Central memory CD4-positive, alpha-beta T cell (primary cell): ENCODE measurements at places on chromosomes 13 and 19.

- no peak for DNase-seq
Observed at GRCh38 chr13:52686376-52686775, 33.7 kb downstream of the SUGT1 start.

- no peak for DNase-seq
Observed at GRCh38 chr13:75541287-75541686, 3.6 kb upstream of the COMMD6 start.

DNA sequence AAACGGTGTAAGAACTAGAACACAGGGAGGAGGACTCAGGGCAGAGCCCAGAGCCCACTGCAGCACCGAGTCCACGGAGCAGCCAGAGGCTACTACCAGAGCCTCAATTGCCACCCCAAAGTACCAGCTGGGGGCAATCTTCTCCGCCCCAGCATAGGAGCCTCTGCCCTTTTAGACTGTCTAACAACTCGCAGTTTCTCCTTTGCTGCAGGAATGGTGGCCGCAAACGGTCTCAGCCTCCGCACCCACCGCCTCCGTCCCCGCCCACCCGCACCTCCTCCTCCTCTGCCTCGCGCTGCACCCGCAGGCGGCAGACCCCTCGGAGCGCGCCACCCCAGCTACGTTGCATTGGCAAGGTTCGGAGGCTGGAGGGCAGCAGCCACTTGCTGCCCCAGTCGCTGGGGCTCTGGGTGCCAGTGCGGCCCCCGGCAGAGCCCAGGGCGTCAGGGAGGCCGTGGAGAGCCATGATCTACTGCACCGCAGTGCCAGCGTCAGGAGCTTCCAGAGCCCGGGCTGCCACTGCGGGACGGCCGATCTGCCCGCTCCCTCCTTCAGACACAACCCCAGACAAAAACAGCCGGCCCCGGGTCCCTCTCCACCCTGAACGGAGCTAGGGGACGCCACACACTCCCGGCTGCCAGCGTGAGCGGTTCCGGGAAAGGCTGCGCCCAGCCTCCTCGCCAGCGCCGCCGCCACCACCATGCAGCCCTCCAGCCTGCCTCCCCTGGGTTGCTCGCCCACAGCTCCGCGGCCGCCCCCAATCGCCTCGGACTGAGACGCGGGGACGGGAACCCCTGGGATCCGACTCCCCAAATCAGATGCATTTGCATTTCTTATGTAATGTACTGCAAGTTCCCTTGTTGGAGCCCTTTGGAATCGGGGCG lies 1.8 kb downstream of the FGF14 start:
- DNase-seq: peak; percentile 9

DNA sequence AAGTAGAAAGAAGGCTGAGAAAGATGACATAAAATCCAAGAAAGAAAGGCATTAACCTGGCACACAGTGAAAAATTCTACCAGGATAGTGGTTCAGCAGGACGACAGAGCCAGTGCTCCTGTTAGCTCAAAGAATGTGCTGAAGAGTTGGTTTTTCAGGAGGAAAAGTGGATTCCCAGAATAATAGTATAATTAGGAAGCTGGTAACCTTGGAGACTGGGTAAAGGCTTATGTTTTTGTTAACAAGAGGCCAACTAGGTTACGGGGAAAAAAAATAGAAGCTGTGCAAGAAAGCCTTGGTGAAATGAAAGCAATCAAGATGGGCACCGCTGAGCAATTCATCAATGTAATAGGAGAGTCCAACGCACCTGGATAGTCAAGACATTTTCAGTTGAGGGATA lies 54.7 kb downstream of the SLC15A1 start:
- no peak for DNase-seq

DNA sequence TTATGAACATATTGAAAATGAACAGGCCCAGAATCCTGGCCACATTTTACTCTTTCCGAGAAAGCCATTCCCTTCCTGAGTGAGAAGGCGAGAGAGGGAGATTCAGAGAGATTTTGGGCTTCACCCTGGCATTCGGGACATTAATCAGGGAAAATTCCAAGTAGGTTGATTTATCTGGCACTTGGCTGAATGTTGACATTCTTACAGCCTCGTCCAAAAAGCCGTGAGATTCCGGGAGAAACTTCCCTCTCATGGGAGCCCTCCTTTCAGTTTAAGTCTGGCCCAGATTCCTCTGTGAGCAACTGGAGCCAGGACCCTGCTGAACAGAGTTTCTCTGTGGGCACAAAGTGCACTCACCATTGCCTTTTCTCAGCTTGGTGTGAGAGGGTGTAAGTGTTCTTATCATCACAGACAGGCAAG lies 129.2 kb upstream of the PEG3 start:
- DNase-seq: no peak

- no peak for DNase-seq
Observed at GRCh38 chr13:20405691-20406090, 120.0 kb downstream of the CRYL1 start.

DNA sequence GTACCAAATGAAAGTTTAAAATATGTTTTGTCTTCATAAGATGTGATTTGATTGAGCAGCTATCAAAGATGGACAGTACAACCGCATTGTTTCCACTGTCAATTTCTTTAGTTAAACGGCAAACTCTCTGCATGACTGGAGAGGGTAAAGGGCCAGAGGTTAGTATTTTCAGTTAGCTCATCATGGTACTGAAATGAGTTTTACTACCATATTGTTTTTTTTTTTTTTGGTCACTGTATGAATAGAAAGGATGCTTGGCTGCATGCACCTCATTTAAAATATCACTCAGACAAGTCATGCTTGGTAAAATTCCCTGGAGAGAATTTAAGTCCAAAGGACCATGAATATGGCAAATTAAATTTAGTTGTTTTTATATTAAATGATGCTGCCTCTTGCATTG lies 942.1 kb upstream of the SPRY2 start:
- no peak for DNase-seq
